ENCODE measurements at places on chromosomes 6 and 20.
A peak's percentile ranks its signal among the peaks of the same experiment; 100 is the strongest.

- DNase-seq, result no peak
These were observed 468.2 kb downstream of the MMUT start for GRCh38 chr6:48994811-48995210.

GRCh38 chr6:13439644-13440043, 47.8 kb downstream of the GFOD1 start:
- DNase-seq, result no peak

GRCh38 chr6:116313101-116313776, 33.5 kb upstream of the TSPYL1 start:
- peak; percentile 29 for DNase-seq

GRCh38 chr6:38651121-38651784, 11.5 kb upstream of the BTBD9 start:
- DNase-seq, result no peak

GRCh38 chr6:45687570-45687969, 309.8 kb upstream of the SUPT3H start:
- DNase-seq, result no peak

GRCh38 chr6:70657706-70658105, 10.0 kb upstream of the SMAP1 start:
- no peak for DNase-seq

DNA sequence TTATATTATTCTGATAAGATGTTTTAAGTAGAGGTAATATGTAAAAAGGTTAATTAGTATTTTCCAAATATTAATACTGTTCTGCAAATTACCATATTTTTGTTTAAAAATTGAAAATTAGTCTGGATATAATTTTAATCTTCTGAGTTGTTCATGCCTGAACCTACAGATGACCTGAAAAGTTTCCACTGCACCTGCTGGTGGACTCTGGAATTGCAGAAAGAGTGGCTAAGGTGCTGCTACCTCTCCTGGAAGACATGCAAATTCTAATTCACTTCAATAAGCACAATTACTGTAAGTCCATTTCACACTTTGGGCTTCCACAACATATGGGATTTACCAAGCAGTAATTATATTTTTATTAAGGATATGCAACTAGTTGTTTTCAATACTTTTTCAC, 77.7 kb upstream of the OLIG3 start:
- no peak for DNase-seq

DNA sequence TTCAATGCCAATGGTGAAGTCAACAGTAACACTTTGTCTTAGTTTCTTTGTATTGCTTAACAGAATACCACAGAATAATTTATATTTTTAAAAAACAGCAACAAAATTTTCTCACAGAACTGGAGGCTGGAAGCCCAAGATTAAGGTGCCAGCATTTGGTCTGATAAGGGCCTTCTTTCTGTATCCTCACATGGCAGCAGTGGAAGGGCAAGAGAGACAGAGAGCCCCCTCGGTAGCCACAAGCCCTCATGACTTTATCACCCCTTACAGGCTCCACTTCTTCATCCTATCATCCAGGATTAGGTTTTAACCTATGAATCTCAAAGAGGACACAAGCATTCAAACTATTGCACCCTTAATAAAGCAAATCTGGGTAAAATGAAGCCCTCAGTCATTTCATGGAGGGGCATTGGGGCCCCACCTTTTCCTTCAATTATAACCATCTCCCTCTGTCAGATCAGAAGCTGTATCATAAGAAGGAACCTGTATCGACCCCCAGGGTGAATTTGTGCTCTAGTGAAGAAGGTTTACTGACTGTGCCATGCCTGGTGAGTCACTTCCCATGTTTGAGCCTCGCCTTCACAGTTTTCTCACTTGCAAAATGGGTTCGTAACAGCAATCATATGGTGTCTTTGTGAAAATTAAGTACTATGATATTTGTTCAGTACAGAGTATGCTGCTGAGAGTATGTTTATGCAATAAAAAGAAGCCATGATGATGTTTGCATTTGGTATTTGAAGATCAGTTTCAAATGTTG, 178.2 kb downstream of the LRFN2 start:
- DNase-seq, result no peak

- DNase-seq, result no peak
These were observed 79.0 kb downstream of the TULP4 start for GRCh38 chr6:158391276-158391675.

DNA sequence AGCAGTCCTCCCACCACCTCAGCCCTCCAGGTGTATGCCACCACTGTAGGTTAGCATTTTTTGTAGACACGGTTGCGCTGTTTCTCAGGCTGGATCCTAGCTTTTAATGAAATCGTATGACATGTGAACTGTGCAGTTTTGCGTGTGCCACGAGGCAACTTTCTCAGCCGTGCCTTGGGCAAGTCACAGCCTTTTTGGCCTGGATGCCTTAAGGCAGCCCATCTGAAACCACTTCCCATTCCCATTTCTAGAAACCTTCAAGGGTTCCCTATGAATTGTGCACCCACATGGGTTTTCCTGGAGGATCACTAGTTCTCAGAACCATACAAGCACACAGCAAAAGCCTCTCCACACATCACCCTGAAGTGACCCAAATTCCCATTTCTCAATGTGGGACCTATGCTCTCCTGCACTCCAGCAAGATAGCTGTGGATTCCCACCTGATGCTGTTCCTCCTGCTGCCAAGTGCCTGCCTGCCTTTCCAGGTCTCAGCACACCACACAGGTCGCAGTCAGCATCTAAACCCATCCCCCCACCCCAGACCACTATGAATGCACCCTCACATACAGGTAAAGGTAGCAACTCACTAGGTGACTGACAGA, 28.9 kb downstream of the SNX5 start:
- DNase-seq, result no peak

- no peak for DNase-seq
These were observed 16.8 kb downstream of the TREM1 start for GRCh38 chr6:41269716-41270115.
